ENCODE measurements at places on chromosomes 16 and 17.

DNA sequence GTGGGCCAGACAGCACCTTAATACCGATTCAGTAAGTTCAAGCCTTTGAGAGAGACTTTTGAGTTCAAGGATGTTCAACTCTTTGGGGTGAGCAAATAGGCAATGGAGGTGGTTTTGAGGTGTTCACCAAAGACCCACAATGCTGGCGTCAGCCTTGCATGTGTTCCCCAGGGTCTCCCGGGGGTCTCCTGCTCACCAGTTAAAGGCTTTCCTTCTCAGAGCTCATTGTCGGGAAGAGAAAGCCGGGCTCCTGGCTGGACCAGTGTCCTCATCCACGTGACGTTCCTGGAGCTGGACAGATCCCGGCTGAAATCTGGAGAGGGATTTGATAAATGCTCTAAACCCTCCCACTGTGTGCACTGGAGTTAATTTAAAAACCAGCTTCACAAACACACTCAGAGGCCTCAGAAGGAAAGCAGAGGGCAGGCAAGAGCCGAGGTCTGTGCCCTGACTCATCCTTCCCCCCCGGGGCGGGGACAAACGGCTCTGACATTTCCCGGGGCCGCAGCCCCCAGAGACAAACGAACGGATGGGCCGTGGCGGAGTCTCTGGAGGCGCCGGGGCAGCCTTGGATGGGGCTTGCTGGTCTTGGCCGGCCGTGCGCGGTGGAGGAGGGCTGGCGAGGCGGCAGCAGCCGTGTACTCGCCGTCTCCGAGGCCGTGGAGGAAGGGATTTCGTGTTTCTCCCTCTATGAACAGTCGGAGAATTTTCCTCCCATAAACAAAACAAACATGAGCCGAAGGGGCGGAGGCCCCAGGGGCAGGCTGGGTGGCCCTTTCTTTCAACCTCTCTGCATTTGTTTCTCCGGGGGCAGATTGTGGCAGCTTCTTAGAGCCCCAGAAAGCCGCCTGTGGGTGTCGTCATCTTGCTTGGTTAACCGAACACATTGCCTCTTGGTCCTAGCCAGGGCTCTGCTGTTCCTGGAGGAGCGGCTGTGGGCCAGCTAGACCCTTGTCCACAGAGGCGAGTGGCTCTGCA, 94.2 kb downstream of the NTN1 start:
- peak overlapping the region; percentile 46 for H3K4me3 ChIP-seq
- peak overlapping the region; percentile 88 for H3K27ac ChIP-seq
- peaks cover 11% of the 10 kb centered on the region for H3K4me1 ChIP-seq
- no peaks in the 10 kb centered on the region for H3K27me3 ChIP-seq
- H3K36me3 ChIP-seq: no peaks in the 10 kb centered on the region
- DNase-seq: peak; percentile 89

- H3K27me3 ChIP-seq: no peaks in the 10 kb centered on the region
- no peak overlapping the region for H3K27ac ChIP-seq
- peaks cover 84% of the 10 kb centered on the region for H3K36me3 ChIP-seq
- H3K4me1 ChIP-seq: no peaks in the 10 kb centered on the region
- no peak overlapping the region for H3K4me3 ChIP-seq
Observed at GRCh38 chr17:7226721-7227710, 7.3 kb downstream of the ACADVL start.

DNA sequence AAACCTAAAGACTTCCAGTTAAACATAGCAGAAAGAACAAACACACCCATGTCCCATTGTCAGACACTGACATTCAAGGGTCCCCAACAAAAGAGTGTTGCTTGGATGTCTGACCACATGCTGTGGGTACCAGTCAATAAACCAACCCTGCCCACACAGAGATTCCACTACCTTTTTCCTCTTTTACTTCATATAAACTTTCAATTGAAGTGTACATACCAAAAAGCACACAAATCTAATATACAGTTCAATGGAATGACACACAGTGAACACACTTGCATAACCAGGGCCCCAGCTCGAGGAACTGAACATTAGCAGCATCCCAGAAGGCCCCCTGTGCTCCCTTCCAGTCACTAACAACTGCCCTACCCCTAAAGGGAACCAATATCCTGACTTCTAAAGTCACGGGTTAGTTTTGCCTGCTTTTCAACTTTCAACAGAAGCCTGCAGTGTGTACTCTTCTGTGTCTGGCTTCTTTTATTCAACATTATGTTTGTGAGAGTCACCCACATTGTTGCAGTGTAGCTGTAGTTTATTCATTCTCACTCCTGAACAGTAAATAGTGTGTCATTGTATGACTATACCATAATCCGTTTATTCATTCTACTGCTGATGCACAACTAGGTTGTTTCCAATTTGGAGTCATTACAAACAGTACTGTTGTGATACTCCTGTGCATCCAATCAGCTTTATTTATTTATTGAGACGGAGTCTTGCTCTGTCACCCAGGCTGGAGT, 18.0 kb downstream of the CFDP1 start:
- no peak overlapping the region for H3K4me3 ChIP-seq
- no peak for DNase-seq
- peaks cover 16% of the 10 kb centered on the region for H3K36me3 ChIP-seq
- H3K4me1 ChIP-seq: no peaks in the 10 kb centered on the region
- no peak overlapping the region for H3K27ac ChIP-seq

DNA sequence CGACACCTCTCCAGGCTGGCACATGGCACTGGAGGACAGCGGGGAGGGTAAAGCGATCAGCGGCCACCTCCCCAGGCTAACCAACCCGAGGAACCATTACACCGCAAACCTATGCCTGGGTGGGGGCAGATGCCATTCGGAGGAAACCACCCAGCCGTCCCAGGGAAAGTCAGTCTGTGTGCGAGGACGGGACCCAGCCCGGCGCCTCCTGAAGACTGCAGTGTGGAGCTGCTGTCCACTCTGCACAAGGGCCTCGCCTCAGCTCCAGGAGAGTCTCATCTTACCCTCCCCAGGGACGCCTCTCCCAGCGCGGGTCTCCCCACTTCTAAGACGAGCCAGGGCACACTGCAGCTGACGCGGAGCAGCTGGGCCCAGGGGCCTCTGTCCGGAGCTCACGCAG, 8.0 kb downstream of the SLC38A10 start:
- no peak overlapping the region for H3K4me3 ChIP-seq
- no peaks in the 10 kb centered on the region for H3K27me3 ChIP-seq
- DNase-seq: no peak

DNA sequence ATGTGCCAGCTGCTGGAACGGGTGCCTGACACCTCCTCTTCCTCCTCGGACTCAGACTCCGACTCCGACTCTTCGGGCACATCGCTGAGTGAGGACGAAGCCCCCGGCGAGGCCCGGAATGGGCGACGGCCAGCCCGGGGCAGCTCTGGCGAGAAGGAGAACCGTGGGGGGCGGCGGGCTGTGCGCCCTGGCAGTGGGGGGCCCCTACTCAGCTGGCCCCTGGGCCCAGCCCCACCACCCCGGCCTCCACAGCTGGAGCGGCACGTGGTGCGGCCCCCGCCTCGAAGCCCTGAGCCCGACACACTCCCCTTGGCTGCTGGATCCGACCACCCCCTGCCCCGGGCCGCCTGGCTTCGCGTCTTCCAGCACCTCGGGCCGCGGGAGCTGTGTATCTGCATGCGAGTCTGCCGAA, 6.8 kb downstream of the FBXL19 start:
- no peaks in the 10 kb centered on the region for H3K27me3 ChIP-seq
- no peak overlapping the region for H3K27ac ChIP-seq
- peaks cover 33% of the 10 kb centered on the region for H3K36me3 ChIP-seq
- H3K4me3 ChIP-seq: no peak overlapping the region

Measured in ascending aorta (tissue), 2 donors.